Stimulated activated CD4-positive, alpha-beta T cell treated with anti-CD3 and anti-CD28 coated beads, TNF-alpha, amount 100 ng/mL, for 48 hours (primary cell): ENCODE measurements at places on chromosomes 6 and 20.

- no peak for DNase-seq
Observed at GRCh38 chr6:21559238-21559637, 34.3 kb upstream of the SOX4 start.

DNA sequence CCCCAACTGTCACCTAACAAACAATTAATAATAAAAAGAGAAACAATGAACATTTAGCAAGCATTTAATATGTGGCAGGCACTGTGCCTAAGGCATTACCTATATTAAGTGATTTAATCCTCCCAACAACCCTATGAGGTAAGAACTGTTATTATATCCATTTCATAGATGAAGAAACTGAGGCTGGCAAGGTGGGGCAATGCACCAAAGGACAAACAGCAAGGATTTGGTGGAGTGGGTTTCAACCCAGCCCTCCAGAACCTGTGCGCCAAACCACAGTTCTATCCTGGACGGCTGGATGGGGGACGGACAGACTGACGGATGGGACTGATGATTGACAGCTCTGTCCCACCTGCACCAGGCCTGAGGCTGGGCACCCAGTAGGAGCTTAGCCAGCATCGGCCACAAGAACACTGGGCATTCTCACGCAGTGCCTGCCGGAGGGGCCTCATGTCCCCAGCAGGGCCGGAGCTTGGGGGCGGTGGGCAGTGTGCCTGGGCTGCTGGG lies 24.6 kb downstream of the NOL4L start:
- no peak for DNase-seq

DNA sequence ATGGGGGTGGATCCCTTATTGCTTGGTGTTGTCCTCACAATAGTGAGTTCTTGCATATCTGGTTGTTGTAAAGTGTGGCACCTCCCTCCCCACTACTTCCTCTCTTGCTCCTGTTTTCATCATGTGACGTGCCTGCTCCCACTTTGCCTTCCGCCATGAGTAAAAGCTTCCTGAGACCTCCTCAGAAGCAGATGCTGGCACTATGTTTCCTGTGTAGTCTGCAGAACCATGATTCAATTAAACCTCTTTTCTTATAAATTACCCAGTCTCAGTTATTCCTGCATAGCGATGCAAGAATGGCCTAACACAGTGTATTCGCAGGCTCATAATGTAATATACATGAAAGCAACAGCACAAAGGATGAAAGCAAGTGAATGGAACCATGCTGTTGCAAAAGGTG lies 28.4 kb upstream of the ANKRD60 start:
- DNase-seq: no peak

GRCh38 chr6:55023230-55023629 lies 151.1 kb upstream of the HCRTR2 start:
- no peak for DNase-seq

DNA sequence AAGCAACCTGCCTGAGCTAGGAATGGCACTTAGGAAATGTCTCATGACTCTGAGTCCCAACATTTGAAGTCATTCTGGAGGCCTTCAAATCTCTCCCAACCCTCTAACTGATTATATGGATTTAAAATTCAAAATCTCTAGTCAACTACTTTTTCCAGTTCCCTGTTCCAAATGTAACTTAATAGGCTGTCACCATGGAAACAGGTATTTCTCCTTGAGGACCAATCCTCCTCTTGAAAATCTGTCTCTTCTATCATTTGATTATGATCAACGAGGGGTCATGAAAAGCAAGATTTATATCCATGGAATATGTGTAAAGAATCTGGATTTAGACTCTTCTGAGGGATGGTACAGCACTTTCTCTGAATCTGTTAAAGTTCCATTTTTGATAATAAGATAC lies 127.3 kb upstream of the DTNBP1 start:
- no peak for DNase-seq

- no peak for DNase-seq
Observed at GRCh38 chr20:61960836-61961235, 104.8 kb downstream of the TAF4 start.

DNA sequence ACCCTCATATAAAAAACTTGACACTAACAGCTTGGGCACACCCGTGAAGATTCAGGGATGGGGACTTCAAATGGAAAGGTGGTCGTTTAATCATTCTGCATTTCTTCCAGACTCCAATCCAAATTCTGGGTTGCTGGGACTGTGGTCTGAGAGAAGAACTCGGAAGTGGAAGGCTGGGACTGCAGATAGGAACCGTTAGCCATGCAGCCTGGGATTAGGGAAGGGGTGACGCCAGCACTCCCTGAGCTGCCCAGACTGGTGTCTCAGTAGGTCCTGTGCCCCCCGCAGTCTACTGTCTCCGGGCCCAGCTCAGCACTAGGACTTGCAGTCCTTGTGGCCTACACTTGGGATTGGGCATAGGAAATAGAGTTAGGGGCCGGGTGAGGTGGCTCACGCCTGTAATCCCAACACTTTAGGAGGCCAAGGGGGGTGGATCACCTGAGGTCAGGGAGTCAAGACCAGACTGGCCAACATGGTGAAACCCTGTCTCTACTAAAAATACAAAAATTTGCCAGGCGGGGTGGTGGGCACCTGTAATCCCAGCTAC lies 511 bp upstream of the CLIC1 start:
- DNase-seq: no peak

GRCh38 chr6:25582101-25582500 lies 69.9 kb upstream of the SCGN start:
- no peak for DNase-seq
